K562 (cell line): ENCODE measurements at places on chromosomes 1 and 21.

- no peak for DNase-seq
Observed at GRCh38 chr1:160338580-160338979, 4.5 kb downstream of the COPA start.

- DNase-seq = no peak
Observed at GRCh38 chr1:116334015-116334547, 39.0 kb upstream of the ATP1A1 start.

DNA sequence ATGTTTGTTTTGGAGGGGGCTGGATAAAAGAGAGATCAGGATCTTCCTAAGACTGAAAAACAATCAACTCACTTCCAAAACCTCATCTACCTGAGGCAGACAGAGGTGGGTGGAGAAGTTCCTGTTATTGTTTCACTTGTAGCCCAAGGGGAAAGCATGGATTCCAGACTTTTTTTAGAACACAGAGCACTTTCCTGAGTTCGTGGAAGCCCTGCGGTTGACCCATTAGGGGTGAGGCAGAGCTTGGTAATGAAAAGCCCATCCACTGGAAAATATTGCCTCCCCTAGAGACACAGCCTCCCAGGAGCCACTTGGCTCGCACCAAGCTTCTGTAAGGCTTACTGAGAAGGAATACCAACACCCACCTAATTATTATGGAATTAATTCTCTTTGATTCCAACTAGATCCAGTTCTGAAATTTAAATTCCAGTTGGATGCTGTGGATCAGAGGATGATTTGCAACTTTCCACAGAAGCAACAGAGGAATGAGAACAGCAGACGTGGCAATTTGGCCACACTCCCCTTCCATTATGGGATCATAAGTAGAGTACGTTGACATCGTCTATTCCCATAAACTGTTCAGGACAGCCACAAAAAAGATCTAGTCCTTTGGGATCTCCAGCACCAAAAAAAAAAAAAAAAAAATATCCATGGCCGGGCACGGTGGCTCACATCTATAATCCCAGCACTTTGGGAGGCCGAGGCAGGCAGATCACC lies 4.1 kb upstream of the PEF1 start:
- no peak for DNase-seq

DNA sequence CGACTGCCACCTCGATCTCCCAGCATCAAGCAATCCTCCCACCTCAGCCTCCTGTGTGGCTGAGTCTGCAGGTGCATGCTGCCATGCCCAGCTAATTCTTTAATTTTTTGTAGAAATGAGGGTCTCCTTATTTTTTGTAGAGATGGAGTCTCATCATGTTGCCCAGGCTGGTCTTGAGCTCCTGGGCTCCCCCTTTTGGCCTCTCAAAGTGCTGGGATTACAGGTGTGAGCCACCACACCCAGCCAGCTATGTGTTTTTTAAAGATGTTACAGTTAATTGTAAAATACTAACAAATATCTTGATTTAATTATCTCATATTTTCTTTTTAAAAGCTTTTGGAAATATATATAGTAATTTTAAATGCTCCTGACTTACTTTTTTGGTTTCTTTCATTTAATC lies 181.3 kb upstream of the DMRTA2 start:
- DNase-seq = no peak

DNA sequence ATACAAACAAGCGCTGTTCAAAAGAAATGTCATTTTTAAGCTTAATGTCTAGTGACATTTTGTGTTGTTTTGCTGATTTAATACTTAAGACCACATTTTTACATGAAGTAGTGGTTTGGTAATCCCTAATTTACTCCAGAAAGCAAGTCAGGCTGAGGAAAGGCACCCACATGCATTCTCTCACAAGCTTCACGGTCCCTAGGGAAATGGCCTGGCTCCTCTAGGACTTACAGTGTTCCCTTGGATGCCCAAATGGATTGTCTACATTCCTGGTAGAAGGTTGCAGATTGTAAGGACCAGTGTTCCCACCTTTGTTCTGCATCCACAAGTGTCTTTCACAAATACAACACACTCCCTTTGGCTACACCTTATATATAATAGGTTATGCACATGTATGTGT lies 9.5 kb downstream of the GPSM2 start:
- DNase-seq = no peak

- DNase-seq = no peak
Observed at GRCh38 chr1:217910791-217911320, 279.7 kb downstream of the SPATA17 start.

- peak; percentile 90 for DNase-seq
Observed at GRCh38 chr1:983798-984475, 2.0 kb upstream of the PERM1 start.

DNA sequence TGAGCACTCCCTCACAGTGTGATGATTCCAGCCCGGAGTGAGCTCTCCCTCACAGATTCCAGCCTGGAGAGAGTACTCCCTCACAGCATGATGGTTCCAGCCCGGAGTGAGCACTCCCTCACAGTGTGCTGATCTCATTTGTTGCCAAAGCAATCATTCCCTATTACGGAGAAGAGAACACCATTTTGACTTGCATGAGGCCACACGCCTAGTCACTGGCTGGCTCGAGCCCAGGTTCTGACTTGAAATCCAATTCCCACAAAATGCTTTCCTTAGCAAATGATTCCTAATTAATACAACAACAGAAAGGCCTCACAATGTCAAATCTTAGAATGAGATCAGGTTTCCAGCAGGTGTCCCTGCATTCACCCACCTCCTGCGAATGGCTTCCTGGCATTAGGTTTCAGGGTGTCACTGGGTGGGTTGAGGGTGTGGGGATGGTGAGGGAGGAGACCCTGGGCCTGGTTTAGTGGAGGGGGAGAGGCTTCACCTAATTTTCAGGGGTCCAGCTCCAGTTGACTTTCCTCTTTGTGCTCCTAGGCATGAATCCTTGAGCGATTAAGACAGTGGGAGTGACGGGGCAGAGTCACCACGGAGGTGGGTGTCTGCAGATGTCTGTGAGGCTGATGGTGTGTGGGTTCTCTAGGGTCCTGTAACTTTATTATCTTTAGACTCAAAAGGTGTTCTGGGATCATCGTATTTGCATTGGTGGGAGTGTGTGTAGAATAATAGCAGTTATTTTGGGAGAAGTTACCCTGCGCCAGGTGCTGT lies 158.5 kb downstream of the KCNJ6 start:
- no peak for DNase-seq

- no peak for DNase-seq
Observed at GRCh38 chr1:239814306-239814881, 277.3 kb upstream of the FMN2 start.
